HCT116 (cell line): ENCODE measurements at places on chromosomes 2 and 18.

- no peak overlapping the region for H3K4me3 ChIP-seq
- no peak for DNase-seq
- H3K27ac ChIP-seq, result no peak overlapping the region
- H3K27me3 ChIP-seq, result no peaks in the 10 kb centered on the region
- H3K36me3 ChIP-seq, result no peaks in the 10 kb centered on the region
These were observed 11.0 kb upstream of the TRIB2 start for GRCh38 chr2:12705742-12706141.

GRCh38 chr2:97869722-97870346 is 125.9 kb downstream of the TMEM131 start:
- peak overlapping the region; percentile 41 for H3K4me3 ChIP-seq
- no peaks in the 10 kb centered on the region for H3K36me3 ChIP-seq

GRCh38 chr2:19787134-19787533 is 114.6 kb downstream of the TTC32 start:
- DNase-seq, result no peak
- no peak overlapping the region for H3K4me3 ChIP-seq
- H3K36me3 ChIP-seq, result no peaks in the 10 kb centered on the region

DNA sequence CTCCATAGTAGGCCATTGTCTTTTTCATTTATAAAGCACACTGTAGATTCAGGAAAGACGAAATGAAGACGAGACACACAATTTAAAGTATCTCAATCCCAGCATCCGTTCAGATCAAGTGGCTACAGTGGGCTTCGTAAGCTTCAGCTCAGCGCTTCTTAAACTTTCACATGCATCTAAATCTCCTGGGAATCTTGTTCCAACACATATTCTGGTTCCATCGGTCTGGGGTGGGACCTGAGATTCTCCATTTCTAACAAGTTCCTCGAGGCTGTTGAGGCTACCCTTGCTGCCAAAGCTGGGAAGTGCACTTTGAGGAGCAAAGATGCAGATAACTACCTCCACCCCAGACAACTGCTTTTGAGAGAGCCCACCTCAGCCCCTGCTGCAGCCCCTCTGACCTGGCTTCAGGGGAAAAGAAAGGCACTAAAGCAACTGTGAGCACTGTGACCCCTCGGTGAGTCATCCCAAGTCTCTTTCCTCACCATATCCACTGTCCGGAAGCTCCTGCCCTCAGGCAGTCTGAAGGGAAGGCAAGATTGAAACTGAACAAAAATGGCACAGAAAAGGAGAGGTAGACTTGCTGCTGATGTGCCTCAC is 201.1 kb upstream of the FBXO11 start:
- H3K27me3 ChIP-seq, result no peaks in the 10 kb centered on the region
- H3K4me3 ChIP-seq, result peak overlapping the region; percentile 37; the same call in 1 of the 2 replicates
- peaks cover 58% of the 10 kb centered on the region for H3K4me1 ChIP-seq
- peak overlapping the region; percentile 25; the same call in 1 of the 2 replicates for H3K27ac ChIP-seq
- H3K36me3 ChIP-seq, result no peaks in the 10 kb centered on the region

DNA sequence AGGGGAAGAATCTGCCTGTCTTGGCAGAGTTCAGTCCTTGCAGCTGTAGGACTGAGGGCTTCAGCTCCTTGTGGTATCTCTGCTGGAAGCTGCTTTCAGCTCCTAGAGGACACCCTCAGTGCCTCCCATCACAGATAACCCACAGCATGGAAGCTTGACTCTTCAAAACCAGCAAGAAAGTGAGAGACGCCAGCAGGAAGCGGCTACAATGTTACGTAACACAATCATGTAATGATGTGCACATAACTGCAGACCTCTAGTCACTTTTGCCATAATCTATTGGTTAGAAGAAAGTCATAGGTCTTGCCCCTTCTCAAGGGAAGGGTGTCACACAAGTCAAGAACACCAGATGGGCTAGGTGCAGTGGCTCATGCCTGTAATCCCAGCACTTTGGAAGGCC is 69.1 kb upstream of the AFF3 start:
- no peak for DNase-seq
- no peaks in the 10 kb centered on the region for H3K4me1 ChIP-seq
- peaks cover 4% of the 10 kb centered on the region; the same call in 1 of the 2 replicates for H3K27me3 ChIP-seq
- H3K27ac ChIP-seq, result no peak overlapping the region
- H3K4me3 ChIP-seq, result no peak overlapping the region

GRCh38 chr2:236517251-236518031 is 52.2 kb upstream of the ACKR3 start:
- no peaks in the 10 kb centered on the region for H3K4me1 ChIP-seq
- no peak overlapping the region for H3K27ac ChIP-seq
- peaks cover 42% of the 10 kb centered on the region; the same call in 1 of the 2 replicates for H3K27me3 ChIP-seq
- no peaks in the 10 kb centered on the region for H3K36me3 ChIP-seq

DNA sequence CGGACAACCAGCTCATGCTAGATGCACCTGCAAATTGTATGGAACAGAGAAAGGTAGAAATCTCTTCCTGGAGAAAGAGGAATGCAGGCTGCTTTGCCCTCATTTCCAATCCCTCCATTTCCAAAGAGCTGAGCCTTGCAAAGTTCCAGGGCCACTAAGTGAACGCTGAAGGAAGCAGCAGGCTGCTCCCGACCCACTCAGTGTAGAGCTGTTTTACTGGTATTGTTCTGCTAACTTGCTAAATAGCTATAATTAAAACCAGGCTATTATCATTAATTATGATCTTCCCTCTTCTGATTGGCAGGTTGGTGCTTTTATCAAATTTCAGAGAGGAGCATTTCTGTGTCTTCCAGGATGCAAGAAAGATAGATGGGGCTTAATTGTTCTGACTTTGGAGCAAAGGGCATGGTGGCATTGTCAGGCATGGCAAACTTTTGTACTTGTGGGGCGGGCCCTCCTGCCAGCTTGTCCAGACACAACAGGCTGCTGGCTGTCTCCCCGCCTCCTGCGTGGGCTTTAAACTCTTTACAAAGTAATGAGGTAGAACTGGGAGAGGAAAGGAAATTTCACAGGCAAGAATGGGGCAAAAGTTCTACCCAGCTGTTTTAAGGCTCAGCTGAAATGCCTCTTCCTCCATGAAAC is 40.2 kb downstream of the ALK start:
- no peak overlapping the region for H3K4me3 ChIP-seq
- no peak overlapping the region for H3K27ac ChIP-seq
- H3K36me3 ChIP-seq, result no peaks in the 10 kb centered on the region

DNA sequence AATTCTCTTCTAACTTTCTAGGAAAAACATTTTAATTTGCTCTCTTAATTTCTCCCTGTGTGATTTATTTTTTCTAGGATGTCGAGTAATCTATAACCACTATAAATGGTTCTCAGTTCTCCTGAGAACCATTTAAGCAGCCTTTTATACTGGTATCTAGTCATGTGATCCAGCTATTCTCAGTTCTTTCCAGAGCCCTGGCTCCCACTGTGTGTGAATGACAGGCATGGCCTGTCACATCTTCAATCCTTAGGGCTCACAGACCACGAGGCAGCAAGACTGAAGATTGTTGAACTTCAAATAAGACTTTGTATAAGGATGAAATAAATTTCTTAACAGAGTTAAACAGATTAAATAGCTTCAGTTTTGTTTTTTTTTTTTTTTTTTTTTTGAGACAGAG is 219.4 kb downstream of the HNMT start:
- H3K4me3 ChIP-seq, result no peak overlapping the region
- H3K27ac ChIP-seq, result no peak overlapping the region
- H3K27me3 ChIP-seq, result no peaks in the 10 kb centered on the region
- H3K36me3 ChIP-seq, result no peaks in the 10 kb centered on the region
- H3K4me1 ChIP-seq, result no peaks in the 10 kb centered on the region
- no peak for DNase-seq

- peaks cover 37% of the 10 kb centered on the region for H3K27me3 ChIP-seq
- no peaks in the 10 kb centered on the region for H3K36me3 ChIP-seq
- no peaks in the 10 kb centered on the region for H3K4me1 ChIP-seq
- no peak overlapping the region for H3K27ac ChIP-seq
- H3K4me3 ChIP-seq, result no peak overlapping the region
- no peak for DNase-seq
These were observed 25.6 kb downstream of the APOB start for GRCh38 chr2:21018290-21018689.

DNA sequence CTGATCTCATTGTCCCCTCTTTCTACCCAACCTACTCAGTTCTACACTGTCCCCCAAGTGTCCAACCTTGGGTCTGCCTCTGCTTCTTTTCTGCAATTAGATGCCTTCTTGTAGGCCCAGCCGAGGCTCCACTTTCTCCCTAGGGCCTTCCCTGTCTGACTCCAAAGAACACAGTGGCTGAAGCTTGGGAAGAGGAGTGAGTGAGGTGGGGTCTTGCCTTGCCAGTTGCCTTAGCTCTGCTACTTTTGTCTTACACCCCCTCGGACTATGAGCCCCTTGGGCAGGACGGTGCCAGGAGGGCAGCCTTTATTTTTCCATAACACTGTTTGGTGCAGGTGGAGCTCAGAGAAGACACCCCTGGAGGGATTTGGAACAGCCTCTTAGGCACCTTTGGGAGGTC is 345.1 kb downstream of the CYP26B1 start:
- H3K27me3 ChIP-seq, result 0 out of 2 replicates have a peak, but pooled peaks cover 5% of the 10 kb centered on the region
- DNase-seq, result no peak
- no peak overlapping the region for H3K27ac ChIP-seq
- H3K4me1 ChIP-seq, result no peaks in the 10 kb centered on the region

- no peaks in the 10 kb centered on the region for H3K27me3 ChIP-seq
- H3K27ac ChIP-seq, result no peak overlapping the region
- DNase-seq, result no peak
- H3K4me1 ChIP-seq, result peaks cover 6% of the 10 kb centered on the region; the same call in 1 of the 2 replicates
- H3K4me3 ChIP-seq, result no peak overlapping the region
These were observed 29.8 kb downstream of the BABAM2 start for GRCh38 chr2:27920148-27920885.

GRCh38 chr18:10379522-10379921 is 74.9 kb upstream of the APCDD1 start:
- no peaks in the 10 kb centered on the region for H3K4me1 ChIP-seq
- DNase-seq, result no peak
- H3K27me3 ChIP-seq, result peaks cover 59% of the 10 kb centered on the region
- no peak overlapping the region for H3K4me3 ChIP-seq
